ENCODE measurements at places on chromosomes 3 and 15.

DNA sequence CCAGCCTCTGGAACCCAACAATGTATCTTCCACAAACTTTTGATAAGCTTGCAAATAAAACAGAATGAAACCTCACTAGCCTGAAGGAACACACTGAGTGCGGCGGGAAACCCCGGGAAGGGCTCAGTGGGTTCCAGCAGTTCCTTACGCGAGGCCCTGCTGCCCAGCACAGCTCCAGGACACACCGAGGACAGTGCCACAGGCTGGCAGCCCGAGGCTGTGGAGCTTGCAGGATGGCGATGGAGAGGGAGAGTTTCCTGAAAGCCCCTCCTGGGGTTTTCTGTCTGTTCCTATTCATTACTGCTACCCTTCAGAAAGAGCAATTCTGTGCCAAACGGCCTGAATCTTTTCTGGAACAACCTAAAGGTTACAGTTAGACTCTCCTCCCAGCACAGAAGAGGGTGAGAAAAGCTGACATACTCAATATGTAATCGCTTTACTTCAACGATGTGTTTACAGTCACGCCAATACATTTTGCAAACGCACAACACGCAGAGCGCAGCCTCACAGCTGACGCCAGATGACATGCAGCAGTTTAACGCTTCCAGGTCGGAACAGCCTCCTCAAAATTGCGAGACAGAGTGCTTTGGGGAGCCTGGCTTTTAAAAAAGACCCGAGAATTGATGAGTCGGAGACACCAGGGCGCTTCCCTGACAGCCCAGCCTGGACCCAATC is 57.1 kb upstream of the RPL32 start:
- DNase-seq = no peak

- DNase-seq = no peak
Observed at GRCh38 chr3:13708871-13709595, 160.1 kb downstream of the FBLN2 start.

GRCh38 chr15:45347033-45347432 is 31.3 kb downstream of the GATM start:
- DNase-seq = no peak

- no peak for DNase-seq
Observed at GRCh38 chr15:60057554-60057953, 53.4 kb downstream of the FOXB1 start.

- peak; percentile 15 for DNase-seq
Observed at GRCh38 chr3:43243590-43244587, 42.5 kb upstream of the SNRK start.

GRCh38 chr3:178967177-178967532 is 104.5 kb downstream of the ZMAT3 start:
- DNase-seq = peak; percentile 13

- peak; percentile 26 for DNase-seq
Observed at GRCh38 chr3:49840388-49840787, 16.0 kb downstream of the TRAIP start.

DNA sequence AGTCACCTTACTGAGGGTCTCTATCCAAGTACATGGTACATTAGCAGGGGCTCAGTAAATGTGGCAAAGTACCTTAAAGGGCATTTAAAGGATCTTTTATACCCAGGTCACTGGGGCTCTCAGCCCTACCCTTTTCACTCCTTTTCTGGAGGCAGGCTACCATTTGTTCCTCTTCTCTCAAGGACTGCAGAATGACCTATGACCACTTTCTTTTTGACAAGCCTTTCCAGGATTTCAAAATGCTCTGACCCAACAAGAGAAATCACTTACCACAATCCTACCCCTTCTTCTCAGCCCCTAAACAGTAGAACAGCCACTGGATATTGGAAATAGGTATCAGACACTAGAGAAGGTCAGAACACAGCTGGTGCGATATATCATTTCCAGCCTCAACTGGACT is 221.8 kb upstream of the TPRG1 start:
- DNase-seq = no peak

DNA sequence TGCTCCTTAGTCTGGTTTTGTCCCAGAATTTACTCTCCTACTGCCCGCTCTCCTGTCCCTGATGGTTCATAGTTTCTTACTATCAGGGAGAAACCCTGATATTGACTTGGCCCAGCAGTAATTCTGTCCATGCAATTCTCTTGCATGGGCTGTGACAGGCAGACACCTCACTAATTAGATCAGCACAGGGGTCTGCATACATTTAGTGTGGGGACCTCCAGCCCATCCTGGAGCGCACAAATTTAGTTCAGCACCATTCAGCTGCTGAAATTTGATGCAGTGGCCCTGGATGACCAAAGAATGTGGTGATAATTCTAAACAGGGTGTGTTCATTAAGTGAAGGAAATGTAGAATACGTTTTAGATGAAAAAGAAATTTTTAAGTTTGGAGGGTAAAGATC is 555.5 kb upstream of the TBL1XR1 start:
- no peak for DNase-seq

DNA sequence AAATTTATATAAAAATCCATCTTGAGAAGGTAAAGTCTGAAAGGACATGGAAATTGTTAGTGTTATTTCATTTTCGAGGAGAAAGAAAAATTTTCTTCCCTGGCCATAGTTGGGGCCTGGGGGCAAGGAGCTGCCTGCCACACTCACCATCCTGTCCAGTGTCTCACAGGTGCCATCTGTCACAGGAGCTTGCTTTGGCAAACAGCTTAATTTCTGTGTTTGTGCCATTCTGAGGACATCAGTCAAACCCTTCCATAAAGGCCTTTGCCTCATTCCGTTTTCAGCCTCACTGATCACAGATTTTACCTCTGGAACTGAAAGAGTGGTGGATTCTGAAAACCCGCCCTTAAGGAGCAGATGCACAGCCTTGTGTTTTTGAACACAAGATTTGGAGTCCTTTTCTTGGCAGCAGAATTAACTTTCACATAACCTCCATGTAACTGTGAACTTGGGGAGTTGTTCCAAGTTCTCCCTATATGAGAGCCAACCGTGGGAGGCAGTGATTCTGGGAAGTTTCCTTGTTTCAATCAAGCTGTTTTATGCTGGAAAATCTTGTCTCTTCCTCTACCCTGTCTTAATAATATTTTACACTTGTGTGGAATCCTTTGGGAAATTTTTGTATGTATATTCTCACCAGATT is 254.7 kb downstream of the CACNA2D3 start:
- no peak for DNase-seq

DNA sequence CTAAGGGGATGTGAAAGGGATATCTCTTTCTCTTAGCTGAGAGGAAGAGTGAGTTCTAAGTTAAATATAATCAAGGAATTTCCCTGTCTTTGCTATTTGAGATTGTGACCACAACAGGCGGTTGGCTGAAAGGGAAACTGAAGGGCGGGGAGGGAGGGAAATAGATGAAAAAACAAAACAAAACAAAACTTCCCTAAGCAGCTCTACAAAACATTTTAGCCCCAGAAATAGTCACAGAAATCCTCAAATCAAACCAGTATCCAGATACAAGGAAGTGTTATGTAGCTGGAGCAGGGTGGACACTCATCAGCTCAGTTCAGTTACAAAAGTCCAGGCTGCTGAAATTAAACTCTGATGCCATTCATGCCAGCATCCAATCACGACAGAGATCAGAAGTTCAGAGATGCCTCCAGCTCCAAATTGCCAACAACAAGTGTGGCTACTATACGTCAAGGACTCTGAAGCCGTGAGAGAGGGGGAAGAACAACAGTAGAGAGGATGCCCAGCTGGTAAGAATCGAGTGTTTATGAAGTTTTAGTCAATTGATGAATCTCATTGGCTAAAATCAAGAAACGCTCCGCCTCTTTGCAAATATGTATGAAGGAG is 319 bp upstream of the TP63 start:
- no peak for DNase-seq

DNA sequence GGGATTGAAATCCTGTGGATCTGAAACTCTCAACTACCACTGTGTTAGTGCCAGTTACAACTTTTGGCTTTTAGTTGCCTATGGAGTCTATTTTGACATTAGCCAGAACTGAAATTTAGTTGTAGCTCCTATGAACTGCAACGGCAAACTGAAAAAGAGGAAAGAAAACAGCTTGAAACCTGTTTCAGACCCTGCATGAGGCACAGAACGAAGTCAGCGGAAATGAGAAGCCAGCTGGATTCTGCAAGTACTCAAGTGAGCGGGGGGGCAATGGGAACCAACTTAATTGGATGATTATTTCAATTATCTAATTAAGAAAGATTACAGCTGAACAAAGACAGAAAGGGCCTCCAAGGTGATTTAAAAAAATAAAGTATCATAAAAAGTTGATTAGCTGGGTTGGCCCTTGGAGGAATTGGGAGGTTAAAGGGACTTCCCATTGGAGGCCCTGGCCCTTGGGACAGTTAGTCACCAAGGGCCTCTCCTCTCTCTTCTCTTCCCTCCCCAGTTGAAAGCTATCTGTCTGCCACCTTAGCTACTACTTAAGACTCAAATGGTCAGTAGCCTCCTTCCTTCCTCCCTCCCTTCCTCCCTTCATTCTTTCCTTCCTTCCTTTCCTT is 352.1 kb downstream of the SHQ1 start:
- DNase-seq = no peak

- DNase-seq = no peak
Observed at GRCh38 chr3:127108796-127109195, 84.1 kb upstream of the PRR23E start.

- no peak for DNase-seq
Observed at GRCh38 chr15:52523647-52524046, 5.0 kb downstream of the MYO5A start.

DNA sequence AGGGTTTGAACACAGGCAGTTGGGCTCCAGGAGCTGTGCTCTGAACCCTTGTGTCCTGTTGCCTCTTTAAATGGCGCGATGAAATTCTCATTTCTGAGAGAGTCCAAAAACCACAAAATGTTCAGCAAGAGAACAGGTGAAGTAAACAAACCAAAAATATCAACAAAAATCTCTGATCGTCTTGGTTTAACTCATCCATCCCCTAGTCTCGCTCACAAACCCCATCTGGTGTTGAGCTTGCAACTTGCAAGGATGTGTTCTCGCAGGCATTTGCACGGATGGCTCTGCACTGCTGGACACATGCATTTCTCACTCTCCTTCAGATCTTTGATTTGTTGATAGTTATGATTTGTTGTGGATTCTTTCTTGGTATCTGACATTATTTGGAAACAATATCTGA is 31.1 kb downstream of the FAH start:
- peak; percentile 23 for DNase-seq

DNA sequence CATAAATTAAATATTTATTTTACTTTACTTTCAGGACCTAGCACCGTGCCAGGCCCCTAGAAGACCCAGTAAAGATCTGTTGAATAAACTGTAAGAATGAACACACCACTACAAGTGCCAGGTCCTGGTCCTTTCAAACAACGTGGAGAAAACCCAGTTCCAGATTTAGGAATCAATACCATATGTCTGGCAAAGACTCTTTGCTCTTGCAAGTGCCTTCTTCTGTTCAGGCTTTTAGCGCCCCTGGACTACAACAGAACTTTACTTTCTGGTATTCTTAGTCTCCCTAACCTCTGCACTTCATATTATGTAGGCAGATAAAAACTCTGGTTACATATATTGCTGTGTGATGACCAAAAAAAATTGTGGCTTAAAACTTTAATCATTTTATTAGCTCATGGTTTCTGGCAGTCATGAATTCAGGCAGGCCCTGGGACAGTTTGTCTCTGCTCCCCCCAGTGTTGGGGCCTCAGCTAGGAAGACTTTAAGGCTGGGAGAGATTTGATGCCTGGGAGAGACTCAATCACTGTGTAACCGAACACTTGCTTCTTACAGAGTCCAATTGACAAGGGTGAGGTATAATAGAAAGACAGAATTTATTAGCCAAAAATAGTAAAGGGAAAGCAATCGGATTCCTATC is 2.9 kb upstream of the PSMA4 start:
- no peak for DNase-seq

DNA sequence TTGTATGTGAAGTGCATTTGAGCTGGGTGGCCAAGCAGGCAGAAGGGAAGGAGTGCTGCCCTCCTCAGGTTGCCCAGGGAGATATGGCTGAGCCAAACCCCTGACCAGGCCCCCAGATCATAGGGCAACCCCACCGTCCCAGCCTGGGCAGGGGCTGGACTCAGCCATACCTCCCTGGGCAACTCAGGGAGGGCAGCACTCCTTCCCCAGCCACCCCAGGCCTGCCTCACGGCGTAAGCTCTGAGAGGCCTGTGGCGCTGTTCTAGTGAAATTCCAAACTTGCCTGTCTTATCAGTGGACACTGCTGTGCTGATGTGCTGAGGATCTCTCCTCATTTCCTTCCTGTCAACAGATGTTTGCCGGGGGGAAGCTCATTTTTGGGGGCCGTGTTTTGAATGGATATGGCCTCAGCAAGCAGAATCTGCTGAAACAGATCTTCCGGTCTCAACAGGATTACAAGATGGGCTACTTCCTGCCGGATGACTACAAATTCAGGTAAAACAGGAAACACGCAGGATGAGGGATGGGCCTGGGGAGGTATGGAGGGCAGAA is 57.6 kb upstream of the FGD5 start:
- DNase-seq = peak; percentile 9

- no peak for DNase-seq
Observed at GRCh38 chr3:195039180-195039843, 231.6 kb downstream of the XXYLT1 start.

DNA sequence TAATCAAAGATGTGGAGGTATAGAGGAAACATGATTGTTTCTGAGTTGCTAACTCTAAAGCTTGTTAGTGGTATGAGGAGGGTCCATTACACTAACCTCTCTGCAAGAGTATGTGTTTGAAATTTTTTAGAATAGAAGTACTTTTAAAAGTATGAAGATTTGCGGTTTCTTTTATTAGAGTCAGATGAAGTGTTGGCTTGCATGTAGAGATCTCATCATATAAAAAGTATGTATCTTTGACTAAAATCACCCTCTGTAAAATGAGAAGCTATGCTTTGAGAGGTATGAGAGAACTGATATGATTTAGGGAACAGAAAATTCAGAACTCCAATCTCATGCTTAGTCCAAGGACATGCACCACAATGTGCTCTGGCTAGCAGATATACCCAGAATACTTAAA is 140.4 kb upstream of the MBNL1 start:
- no peak for DNase-seq

GRCh38 chr15:46879032-46879770 is 838.1 kb upstream of the SEMA6D start:
- no peak for DNase-seq

DNA sequence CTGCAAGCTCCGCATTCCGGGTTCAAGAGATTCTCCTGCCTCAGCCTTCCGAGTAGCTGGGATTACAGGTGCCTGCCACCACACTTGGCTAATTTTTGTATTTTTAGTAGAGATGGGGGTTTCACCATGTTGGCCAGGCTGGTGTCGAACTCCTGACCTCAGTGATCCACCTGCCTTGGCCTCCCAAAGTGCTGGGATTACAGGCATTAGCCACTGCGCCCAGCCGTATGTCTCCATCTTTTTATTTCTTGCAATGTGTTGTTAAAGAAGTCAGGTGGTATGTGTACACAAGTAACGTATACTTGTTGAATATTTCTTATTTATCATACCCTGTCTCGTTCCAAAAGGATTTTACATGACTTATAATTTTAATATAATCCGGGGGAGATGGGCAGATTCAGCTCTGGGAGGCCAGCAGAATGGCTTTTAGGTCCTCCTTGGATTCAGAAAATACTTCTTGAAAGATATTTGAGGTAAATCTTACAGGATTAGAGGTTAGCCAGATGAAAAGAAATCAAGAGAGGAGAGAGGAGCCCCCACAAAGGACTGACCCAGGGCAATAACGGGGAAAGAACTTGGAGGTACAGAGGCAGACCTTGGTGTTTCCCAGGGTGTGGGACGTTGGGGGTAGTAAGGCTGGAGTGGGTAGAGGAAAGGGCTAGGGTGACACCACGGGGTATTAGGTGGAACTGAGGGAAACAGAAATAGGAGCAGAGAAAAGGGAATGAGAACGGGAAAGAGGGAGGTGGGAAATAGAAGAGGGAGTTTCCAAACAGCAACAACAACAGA is 27.2 kb upstream of the MUC20 start:
- DNase-seq = no peak

GRCh38 chr15:84828086-84828908 is 11.1 kb downstream of the ALPK3 start:
- no peak for DNase-seq

Measured in dermis blood vessel endothelial cell (primary cell).